Panc1 (cell line): ENCODE measurements at places on chromosomes 13 and 19.

DNA sequence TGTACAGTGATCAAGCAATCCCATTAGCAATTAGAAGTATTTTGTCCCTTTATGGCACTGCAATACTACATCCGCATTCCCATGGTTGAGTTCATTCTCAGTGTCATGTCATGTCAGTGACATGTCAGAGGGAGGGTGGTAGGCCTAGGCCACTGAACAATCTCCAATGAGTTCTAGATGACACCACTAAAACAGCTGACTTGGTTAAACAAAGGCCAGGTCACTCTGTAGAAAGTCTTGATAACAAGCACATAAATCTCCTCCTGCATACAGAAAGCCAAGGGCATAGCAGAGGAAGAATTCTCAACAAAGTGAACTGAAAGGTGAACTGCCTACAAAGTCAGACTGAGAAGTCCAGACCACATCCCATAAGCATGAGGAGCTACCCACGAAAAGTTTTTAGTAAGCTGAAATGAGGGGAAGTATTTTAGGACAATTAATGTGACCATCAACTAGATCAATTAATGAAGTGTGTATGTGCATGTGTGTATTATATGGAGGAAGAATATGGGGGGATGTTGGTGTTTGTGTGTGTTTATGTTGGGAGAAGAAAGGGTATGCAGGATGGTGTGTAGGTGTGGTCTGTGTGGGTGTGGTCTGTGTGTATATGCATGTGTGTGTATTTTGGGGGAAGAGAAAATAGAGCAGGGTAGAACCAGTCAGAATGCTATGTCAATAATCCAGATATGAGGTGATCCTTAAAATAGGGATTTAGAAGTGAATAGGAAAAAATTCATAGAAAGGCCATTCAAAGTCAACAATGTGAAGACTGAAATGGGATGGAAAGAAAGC lies 67.7 kb downstream of the TBC1D4 start:
- DNase-seq: no peak

- DNase-seq: no peak
Measured at GRCh38 chr13:38121267-38121666, 228.4 kb upstream of the UFM1 start.

- DNase-seq: no peak
Measured at GRCh38 chr19:29761575-29762232, 46.6 kb upstream of the C19orf12 start.

- DNase-seq: no peak
Measured at GRCh38 chr13:93628136-93628797, 401.7 kb downstream of the GPC6 start.

- no peak for DNase-seq
Measured at GRCh38 chr19:11291415-11291814, 4.5 kb upstream of the TSPAN16 start.

DNA sequence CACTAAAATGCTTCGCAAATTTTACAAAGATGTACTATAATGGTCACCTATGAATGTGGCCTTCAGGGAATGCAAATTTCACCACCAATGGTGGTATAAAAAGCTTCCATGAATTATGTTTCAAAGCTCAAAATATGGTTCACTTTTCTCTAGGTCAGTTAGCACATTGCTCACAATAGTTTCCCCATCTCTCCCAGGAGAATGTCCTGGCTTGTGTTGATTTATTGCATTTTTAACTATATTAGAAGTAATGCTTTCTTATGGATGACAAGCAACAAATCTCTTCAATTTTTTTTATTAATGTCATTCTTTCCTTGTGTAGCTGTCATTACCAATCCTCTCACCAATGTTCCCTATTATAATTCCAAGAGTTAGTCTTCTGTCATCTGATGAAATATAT lies 621.2 kb downstream of the TBC1D4 start:
- no peak for DNase-seq

- no peak for DNase-seq
Measured at GRCh38 chr13:113980489-113981064, 6.7 kb upstream of the C13orf46 start.

- DNase-seq: no peak
Measured at GRCh38 chr19:11769995-11770394, 3.2 kb downstream of the ZNF441 start.

DNA sequence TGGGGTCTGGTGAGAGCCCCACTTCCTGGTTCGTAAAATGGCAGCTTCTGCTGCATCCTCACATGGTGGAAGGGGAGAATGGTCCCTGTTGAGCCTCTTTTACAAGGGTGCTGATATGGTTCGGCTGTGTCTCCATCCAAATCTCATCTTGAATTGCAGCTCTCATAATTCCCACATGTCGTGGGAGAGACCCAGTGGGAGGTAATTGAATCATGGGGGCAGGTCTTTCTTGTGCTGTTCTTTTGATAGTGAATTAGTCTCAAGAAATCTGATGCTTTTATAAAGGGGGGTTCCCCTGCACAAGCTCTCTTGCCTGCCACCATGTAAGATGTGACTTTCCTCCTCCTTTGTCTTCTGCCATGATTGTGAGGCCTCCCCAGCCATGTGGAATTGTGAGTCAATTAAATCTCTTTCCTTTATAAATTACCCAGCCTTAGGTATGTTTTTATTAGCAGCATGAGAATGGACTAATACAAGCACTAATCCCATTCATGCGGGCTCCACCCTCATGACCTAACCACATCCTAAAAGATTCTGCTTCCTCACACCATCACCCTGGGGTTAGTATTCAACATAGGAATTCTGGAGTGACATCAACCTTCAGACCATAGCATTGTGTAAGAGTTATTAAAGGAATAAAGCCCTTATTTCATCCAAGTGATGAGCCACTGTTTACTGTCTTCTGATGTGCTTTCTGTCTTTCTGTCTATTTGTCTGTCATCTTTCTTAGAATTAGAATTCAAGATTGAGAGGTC lies 159.0 kb upstream of the IRS2 start:
- no peak for DNase-seq

DNA sequence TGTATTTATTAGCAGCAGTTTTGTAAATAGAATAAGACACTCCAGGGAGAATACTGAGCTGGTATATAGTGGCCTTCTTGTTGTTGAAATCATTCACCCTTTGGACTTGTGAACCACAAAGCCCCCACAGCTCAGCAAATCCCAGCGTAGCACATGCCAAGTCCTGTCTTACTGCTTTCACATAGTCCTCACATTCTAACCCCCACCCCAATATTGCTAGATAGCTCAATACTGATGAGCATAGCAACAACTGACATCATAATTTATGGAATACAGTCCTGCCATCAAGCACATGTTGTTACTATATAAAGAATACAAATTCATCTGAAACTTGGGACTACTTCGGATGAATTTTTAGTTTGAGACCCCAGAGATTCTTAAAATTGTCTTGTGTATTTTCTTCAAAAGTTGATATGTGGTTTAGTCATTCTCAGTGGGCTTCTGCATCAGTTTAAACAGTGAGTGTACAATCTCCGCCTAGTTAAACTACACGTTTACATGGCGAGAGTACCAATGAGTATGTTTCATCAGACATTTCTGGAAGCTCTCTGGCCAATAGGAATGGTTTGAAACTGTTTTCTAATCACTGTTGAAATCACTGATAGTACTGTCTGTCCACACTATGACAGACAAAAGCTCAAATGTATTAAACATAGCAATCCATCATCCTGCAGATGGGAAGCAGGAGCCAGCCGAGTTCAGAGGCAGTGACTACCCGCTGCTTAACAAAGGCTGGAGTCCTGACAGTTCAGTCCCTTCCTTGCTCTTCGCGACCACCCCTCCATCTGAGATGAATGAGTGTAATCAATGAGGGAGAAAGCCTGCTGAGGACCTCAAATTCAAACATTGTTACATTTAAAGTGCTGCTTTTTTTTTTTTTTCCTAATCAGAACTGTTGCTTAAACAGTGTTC lies 15.2 kb downstream of the DACH1 start:
- no peak for DNase-seq

DNA sequence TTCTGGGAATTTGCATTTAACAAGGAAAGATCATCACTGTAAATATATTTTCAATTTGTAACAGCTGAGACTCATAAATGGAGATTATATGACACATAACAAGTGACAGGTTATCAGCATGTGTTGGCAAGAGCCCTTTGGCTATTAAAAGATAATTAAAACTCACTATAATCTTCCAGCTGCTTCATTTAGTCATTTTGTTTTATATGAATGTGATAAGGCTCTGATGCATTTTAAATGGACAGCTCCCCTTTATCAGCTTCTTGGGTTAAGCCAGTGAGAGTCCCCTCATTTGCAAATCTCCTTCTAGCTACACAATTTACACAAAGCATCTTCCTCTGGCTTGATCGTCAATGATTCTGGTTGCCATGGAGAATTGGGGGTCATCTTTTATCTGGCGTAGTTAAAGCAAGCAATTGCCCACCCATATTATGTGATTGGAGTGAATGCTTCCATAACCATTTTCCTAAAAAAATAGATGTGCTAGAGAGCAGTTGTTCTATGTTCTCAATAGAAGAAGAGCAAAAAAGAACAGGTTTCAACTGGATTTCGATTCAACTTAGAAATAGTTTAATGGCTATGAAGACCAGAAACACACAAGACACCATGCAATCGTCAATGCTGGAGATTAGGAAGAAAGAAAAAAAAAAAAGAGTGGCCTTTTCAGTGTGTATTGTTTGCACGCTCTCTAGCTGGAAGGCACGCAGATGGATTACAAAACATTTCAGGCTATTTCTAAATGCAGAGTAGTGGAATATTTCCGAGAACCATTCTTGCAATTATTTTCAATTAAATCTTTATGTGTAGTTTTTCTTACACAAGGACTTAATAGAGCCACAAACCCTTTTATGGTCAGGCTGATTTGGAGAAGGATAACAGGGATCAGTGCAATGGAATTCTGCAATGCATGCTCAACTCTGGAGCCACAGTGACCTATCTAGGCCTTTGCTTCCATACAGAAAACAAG lies 27.4 kb downstream of the STARD13 start:
- DNase-seq: no peak

- no peak for DNase-seq
Measured at GRCh38 chr19:1105008-1105872, 1.4 kb downstream of the GPX4 start.

GRCh38 chr19:38696729-38697055 lies 47.6 kb downstream of the CAPN12 start:
- no peak for DNase-seq

GRCh38 chr19:15859187-15859586 lies 38.7 kb downstream of the CYP4F2 start:
- DNase-seq: no peak

- no peak for DNase-seq
Measured at GRCh38 chr13:29684441-29684840, 89.0 kb upstream of the SLC7A1 start.

DNA sequence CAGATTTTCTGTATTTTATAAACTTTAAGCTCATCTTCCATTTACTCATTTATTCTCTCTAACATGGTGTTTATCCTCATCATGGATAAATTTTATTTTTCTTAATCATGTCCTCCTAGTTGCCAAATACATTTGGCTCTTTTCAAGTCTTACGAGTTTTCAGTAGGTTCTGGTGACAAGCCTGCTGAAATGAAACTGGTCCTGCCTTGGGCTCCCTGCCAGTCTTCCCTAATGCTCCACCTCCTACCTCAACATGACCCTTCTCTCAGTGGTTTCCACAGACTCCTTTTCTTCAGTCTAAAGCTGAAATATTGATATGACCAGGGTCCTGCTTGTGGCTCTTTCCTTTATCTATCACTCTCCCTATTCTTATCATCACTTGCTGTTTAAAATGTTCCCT lies 81.2 kb downstream of the TRPC4 start:
- DNase-seq: no peak

- DNase-seq: no peak
Measured at GRCh38 chr13:76826527-76826926, 59.7 kb downstream of the KCTD12 start.

- no peak for DNase-seq
Measured at GRCh38 chr19:16111909-16112752, 442 bp downstream of the RAB8A start.

DNA sequence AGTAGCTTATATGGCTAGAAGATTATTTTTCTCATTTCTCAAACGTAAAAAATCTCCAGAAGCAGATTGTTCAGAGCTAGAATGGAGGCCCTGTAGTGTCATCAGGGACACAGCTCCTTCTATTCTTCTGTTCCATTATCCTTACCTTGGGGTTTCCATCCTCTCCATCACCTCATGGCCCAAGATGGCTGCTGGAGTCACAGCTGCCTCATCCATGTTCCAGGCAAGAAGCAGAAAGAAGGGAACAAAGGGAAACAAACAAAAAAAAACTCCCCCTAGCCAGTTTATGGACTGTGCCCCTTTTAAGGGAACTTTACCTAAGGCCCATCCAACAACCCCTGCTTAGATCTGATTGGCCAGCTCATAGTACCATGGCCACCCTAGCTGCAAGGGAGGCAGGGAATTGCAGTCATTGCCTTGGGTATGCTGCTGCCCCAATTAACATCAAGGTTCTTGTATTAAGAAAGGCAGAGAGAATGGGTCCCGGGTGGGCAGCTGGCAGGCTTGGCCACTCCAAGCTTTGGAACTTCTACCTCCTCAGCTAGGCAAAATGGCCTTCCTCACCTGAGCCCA lies 15.7 kb downstream of the CEACAM16 start:
- DNase-seq: no peak

DNA sequence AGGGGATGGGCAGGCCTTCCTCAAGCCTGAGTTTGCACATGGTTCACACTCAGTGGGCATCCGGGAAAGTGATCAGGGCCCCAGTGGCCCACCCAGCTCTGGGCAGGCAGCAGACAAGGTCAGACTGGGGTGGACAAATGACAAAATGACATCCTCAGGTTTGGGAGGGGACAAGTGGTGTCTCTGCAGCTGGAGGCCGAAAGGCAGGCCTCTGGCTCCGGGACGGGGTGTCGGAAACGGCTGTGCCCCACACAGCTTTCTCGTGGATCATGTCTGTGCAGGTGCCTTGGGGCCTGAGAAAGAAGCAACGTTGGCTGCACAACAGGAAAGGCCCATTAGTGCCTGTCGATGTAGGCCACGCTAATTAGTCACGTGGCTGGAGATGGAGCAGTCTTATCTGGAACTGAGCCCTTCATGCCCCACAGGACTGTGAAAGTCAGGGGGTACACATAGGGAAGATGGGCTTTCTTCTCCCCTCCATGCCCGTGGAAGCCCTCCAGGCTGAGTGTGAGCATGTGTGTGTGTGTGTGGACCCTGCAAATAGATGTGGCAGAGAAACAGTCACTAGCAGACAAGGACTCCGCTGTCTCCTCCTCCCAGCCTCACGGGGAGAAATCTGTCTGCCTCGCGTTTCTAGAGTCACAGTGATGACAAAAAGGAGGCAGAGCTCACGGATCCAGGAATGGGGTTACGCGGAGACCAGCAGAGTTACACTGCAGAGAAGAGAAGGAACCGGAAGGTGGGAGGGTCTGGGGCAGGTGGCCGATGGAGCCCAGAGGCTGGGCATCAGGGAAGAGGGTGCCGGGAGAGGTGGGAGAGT lies 44.2 kb downstream of the CHST8 start:
- no peak for DNase-seq
